ENCODE measurements at places on chromosomes 16 and 17. TPM values are rescaled to one million over a fixed set of nuclear protein-coding genes. Genes with fewer than 3 reads are reported as not detected.

TBC1D3C gene
- not detected for total RNA-seq

DNA sequence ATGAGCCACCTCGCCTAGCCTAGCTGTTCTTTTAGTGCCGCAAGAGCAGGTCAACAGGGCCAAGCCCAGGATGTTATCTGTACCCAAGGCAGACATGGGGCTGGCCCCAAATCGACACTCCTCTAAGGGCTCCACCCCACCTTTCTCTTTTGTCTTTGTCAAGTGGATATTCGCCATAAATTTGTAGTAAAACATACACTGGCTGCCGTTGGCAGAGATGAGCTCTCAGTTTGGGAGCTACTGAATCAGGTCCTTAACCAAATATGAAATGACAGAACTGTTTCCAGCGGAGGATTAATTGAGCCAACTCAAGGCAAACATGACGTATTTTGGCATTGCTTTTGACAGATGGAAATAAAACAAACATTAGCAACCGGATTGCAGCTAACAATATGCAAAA is 556.9 kb upstream of the CDH5 start:
- peaks cover 4% of the 10 kb centered on the region for H3K4me1 ChIP-seq
- no peak for DNase-seq
- no peaks in the 10 kb centered on the region for H3K27me3 ChIP-seq
- H3K4me3 ChIP-seq: no peak overlapping the region

GRCh38 chr17:38925263-38925995 is at the start of gene LASP1NB:
Gene LASP1NB (plus strand): TSS chr17:38925614.
- H3K27ac ChIP-seq: no peak within 1 kb of the TSS
- peaks cover 6% of the 10 kb centered on the region for H3K36me3 ChIP-seq
- H3K27me3 ChIP-seq: no peaks in the 10 kb centered on the region
- no peak within 1 kb of the TSS for H3K4me3 ChIP-seq

DNA sequence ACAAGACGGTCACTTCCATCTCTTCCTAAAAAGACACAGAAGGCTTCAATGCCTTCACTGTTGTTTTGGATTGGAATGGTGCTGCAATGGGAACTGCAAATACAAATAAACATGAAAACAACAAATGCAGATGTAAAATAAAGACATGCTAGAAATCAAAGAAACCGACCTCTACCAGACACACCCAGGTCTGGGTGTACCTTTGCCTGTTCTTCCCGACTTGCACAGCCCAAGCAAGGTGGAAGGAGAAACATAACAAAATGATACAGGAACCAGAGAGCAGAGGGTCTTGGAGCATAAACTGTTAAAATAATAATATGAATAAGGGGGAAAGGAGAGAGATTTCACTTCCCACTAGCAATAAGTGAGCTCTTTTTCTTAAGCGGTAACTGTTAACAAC is 17.3 kb downstream of the RFFL start:
- peaks cover 2% of the 10 kb centered on the region for H3K4me1 ChIP-seq
- no peaks in the 10 kb centered on the region for H3K36me3 ChIP-seq
- no peak overlapping the region for H3K4me3 ChIP-seq
- H3K27me3 ChIP-seq: no peaks in the 10 kb centered on the region
- no peak overlapping the region for H3K27ac ChIP-seq

GRCh38 chr17:34237458-34237857 is 17.6 kb upstream of the CCL2 start:
- H3K36me3 ChIP-seq: no peaks in the 10 kb centered on the region
- H3K4me1 ChIP-seq: peaks cover 28% of the 10 kb centered on the region
- no peak overlapping the region for H3K4me3 ChIP-seq
- H3K27ac ChIP-seq: no peak overlapping the region
- no peak for DNase-seq
- no peaks in the 10 kb centered on the region for H3K27me3 ChIP-seq

DNA sequence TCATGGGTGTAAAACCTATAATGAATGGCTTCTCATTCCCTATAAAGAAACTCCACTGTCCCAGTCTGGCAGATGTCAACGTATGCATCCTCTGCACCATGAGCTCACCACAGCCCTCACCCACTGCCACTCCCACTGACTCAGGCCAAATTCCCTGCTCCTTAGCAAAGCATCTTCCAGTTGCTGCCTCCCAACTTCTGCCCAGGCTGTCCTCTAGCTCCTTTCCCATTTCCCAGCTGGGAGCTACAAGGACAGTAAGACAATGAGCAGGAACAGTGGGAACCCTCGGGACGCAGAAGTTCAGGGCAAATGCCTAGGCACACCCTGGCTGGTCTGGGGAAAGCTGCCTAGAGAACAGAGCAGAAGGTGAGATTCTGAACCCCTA is 9.1 kb upstream of the THAP11 start:
- H3K4me3 ChIP-seq: peak overlapping the region; percentile 95
- H3K27ac ChIP-seq: peak overlapping the region; percentile 77
- H3K36me3 ChIP-seq: peaks cover 13% of the 10 kb centered on the region
- no peak for DNase-seq
- H3K27me3 ChIP-seq: no peaks in the 10 kb centered on the region
- peaks cover 4% of the 10 kb centered on the region for H3K4me1 ChIP-seq

EXOC3L1 gene
- 16.5 TPM for total RNA-seq

P2RX5 gene
- 4.7 TPM for total RNA-seq
